Activated naive CD4-positive, alpha-beta T cell treated with anti-CD3 and anti-CD28 coated beads, Interleukin-2, amount 50 U/mL, for 72 hours (primary cell): ENCODE measurements at places on chromosomes 6 and 20. TPM values are rescaled to one million over a fixed set of nuclear protein-coding genes. Genes with fewer than 3 reads are reported as not detected.

DNA sequence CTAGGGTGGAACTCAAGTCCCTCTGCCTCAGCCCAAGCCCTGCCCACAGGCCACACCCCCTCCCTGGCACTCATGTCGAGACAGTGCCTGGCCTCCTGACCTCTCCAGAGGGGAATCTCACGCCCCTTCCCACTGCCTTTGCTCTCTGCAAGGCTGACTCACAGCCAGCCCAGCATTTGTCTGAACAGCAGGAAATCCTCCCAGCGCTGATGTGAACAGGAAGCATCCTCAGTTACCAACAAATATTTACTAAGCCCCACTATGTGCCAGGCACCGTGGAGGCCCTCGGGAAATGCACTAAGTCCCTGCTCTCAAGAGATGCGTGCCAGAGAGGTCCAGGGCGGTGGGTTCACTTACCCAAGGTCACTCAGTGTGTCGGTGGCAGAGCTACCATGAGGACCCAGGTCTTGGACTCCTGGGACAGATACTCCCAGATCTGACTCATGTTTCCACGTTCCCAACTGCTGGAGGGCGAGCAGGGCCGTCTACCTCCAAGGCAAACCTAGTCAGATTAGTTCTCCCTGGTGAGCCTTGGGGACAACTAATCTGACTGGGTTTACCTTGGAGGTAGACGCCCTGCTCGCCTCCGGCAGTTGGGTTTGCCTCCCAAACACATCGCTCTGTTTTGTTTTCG, 7.8 kb downstream of the ADA start:
- peak; percentile 20 for DNase-seq

ZNF165 gene
- 35.7 TPM for total RNA-seq

AHCY gene
- 211 TPM for total RNA-seq

DNA sequence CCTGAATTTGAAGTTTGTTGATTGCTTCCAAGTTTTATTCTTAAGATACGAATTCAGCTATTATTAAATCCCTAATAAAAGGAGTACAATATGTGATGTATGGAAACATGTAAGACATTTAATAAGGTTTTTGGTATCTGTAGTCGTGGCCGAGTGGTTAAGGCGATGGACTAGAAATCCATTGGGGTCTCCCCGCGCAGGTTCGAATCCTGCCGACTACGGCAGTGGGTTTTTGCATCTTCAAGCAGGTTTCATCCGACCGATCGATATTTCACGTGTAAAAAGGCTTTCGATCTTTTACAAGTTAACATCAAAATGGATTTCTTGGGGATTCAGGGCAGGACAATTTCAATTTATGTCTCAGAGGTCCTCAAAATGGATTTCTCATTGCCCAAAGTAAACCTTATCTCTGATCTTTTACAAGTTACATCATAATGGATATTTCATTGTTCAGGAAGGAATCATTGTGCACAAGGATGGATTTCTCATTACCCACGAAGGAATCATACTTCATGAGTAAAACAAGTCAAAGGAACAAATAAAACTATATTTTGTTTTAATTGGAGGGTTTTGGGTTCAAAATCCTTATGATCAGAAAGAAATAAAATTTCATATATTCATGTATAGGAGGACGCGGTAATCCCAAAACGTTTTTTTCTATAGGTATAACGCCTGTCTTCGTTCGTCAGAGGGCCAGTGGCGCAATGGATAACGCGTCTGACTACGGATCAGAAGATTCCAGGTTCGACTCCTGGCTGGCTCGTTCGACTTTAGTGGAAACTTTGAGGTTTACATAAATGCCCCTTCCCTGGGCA, 37.3 kb upstream of the BTN3A2 start:
- peak; percentile 71 for DNase-seq

ENPP3 gene
- total RNA-seq: 1.4 TPM

DNA sequence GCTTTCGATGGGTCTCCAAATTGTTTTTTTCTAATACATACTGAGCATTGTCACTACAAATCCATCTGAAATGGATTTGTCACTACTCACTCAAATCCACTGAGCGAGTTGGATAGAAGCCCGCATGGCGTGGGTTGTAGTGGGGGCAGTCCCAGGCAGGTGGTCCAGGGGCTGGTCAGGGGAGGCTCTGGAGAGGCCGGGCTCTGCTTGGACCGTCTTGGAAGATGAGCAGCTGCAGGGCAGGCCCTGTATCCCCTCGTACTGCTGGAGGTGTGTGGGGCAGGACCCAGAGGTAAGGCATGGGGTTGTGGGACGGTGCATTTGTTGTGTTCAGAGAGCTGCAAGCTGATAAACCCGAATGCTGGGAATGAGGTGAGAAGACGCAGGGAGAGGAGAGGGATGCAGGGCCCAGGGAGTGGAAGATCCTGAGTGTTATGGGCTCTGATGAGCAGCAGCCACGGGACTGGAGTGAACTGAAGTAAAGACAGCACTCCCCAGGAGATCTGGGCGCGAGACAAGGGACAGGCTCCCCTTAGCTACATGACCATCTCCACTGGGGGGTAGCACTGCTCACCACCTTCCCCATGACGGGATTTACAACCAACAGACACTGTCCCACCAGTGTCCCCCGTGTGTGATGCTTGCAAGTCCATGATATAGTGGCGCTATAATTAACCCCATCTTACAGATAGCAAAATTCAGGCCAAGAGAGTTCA, 45.9 kb downstream of the PSMG4 start:
- no peak for DNase-seq

FOXP4 gene
- total RNA-seq: 17.4 TPM

ARMH2 gene
- total RNA-seq: 0.31 TPM

GTSF1L gene
- not detected for total RNA-seq

COL9A3 gene
- total RNA-seq: not detected

FYN gene
- total RNA-seq: 287 TPM

PI16 gene
- 0.30 TPM for total RNA-seq

SRSF3 gene
- total RNA-seq: 431 TPM

- no peak for DNase-seq
Observed at GRCh38 chr6:148954934-148955333, 208.1 kb downstream of the UST start.
